K562 (cell line): ENCODE measurements at places on chromosomes 4 and X. TPM values are rescaled to one million over a fixed set of nuclear protein-coding genes. Genes with fewer than 3 reads are reported as not detected.

DNA sequence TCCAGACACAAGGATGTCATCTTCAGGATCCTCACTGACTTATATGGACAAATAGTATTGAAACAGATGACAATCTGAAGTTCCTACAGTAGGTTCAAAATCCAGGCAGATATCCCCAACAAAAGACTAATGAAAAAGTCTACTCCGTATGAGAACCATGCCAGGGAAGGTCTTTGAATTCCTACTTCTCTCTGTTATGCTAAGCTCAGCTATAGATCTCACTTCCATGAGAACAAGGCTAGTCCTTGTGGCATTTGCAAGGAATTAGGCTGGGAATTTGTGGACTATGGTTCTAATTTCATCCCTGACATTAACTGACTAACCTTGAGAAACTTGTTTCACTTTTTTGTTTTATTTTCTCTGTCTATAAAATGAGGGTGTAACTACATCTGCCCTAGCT lies 229.8 kb downstream of the IL1RAPL2 start:
- no peaks in the 10 kb centered on the region for H3K27me3 ChIP-seq
- no peaks in the 10 kb centered on the region for H3K4me1 ChIP-seq
- no peak overlapping the region for H3K4me3 ChIP-seq
- DNase-seq: no peak
- H3K36me3 ChIP-seq: no peaks in the 10 kb centered on the region

DNA sequence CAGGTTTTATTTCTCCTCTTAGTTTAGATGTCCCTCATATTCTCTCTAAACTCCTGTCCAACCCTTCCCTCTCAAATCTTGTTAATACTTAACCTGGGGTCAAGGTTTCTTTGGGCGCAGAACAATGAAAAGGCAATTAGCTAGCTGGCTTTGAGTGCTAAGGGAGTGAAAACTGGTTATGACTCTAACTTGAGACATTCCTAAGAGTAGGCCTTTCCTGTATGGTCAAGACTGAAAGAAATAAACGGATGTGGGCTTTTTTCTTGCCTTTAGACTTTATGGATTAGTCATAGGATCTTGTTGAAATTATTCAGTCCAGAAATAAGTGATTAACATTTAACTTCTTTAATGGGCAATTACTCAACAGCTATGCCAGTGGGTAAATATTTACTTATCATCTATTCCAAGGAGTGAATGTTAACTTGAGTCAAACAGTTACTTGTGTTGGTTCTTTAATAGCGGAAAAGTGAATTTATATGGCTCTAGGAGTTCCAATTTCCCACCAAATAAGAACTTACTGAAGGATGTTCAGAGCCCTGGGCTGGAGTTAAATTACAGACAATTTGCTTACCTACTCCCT lies 141.7 kb upstream of the SCML1 start:
- H3K36me3 ChIP-seq: no peaks in the 10 kb centered on the region
- no peaks in the 10 kb centered on the region for H3K4me1 ChIP-seq
- H3K27me3 ChIP-seq: no peaks in the 10 kb centered on the region
- H3K4me3 ChIP-seq: no peak overlapping the region
- no peak overlapping the region for H3K27ac ChIP-seq

- H3K27ac ChIP-seq: no peak overlapping the region
- H3K4me1 ChIP-seq: no peaks in the 10 kb centered on the region
- no peaks in the 10 kb centered on the region for H3K27me3 ChIP-seq
- no peak for DNase-seq
- H3K36me3 ChIP-seq: no peaks in the 10 kb centered on the region
These were observed 86.1 kb downstream of the MAGEC1 start for GRCh38 chrX:141989815-141990214.

GRCh38 chr4:147009875-147010274 lies 64.2 kb upstream of the TTC29 start:
- H3K36me3 ChIP-seq: no peaks in the 10 kb centered on the region
- H3K4me3 ChIP-seq: no peak overlapping the region
- no peaks in the 10 kb centered on the region for H3K4me1 ChIP-seq
- DNase-seq: no peak

GRCh38 chr4:87559090-87559837 lies 30.1 kb upstream of the SPARCL1 start:
- no peak for DNase-seq
- H3K4me1 ChIP-seq: no peaks in the 10 kb centered on the region
- H3K27ac ChIP-seq: no peak overlapping the region

DNA sequence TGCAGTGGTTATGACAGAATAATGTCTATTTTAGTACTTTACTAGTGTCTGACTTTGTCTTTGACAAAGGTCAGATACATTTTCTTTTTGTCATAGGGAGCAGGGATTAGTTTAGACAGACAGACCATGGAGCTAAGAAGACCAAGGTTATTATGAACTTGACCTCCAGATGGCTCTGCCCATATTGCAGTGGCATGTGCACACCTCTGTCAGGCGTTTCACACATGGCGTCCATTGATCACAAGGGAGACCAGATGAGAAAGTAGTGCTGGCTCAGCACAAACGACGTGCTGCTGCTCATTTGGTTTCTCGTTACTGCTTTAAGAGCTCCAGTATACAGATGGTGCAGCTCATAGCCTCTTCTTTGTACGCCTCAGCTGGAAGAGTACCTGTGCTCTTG lies 56.3 kb upstream of the HPSE start:
- H3K36me3 ChIP-seq: no peaks in the 10 kb centered on the region
- DNase-seq: no peak
- H3K27me3 ChIP-seq: no peaks in the 10 kb centered on the region
- no peak overlapping the region for H3K4me3 ChIP-seq
- H3K27ac ChIP-seq: no peak overlapping the region

GRCh38 chrX:21963731-21964405 lies 23.4 kb downstream of the SMS start:
- H3K27me3 ChIP-seq: no peaks in the 10 kb centered on the region
- H3K4me1 ChIP-seq: peaks cover 26% of the 10 kb centered on the region
- peaks cover 20% of the 10 kb centered on the region; the same call in 2 of the 3 replicates for H3K36me3 ChIP-seq
- no peak overlapping the region for H3K27ac ChIP-seq
- H3K4me3 ChIP-seq: no peak overlapping the region
- DNase-seq: no peak

DNA sequence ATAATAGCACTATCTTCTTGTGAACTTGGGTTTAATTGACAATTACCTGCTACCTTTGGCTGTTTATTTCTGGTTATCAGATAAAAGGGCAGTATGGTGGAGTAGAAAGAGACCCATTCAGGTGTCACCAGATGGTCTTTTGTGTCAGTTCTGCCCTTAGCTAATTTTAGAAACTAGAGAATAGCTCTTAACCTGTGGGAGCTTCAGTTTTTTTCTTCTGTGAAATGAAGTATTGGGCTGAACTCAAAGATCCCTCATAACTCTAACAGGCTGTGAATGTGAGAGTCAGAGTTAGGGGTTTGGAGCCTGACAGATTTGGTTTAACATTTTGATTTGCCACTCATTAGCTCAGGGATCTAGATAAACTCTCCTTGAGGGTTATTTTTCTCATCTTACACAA lies 335.2 kb downstream of the PPP1R2C start:
- DNase-seq: no peak
- no peak overlapping the region for H3K27ac ChIP-seq

The SUPT20HL2 gene
- total RNA-seq: not detected in 2 replicates

The DACH2 gene
- not detected in 2 replicates for total RNA-seq
